ENCODE measurements at places on chromosomes 16 and 17.

DNA sequence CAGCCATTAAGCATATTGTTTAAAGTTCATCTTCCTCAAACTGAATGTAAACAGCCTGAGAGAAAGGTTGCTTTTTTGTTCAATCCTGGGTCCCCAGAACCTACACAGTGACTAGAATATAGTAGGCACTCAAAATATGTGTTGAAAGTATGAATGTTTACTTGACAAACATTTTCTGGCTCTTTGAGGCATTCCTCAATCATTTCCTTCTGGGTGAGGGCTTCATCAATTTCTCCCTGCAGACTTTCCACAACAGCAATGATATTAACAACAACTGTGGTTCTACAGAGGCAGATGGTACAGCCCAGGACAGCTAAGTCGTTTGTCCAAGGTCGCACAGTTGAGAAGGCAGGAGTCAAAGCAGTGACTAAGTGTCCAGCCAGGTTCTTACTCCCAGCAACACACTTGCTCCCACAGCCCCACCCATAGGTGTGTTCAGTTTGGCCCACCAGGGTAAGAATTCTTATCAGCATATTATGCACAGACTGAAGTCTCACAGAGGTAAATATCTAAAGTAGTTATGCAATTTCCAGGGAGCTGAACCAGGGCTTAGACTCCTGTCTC, 61.1 kb downstream of the HS3ST3B1 start:
- no peak for DNase-seq

DNA sequence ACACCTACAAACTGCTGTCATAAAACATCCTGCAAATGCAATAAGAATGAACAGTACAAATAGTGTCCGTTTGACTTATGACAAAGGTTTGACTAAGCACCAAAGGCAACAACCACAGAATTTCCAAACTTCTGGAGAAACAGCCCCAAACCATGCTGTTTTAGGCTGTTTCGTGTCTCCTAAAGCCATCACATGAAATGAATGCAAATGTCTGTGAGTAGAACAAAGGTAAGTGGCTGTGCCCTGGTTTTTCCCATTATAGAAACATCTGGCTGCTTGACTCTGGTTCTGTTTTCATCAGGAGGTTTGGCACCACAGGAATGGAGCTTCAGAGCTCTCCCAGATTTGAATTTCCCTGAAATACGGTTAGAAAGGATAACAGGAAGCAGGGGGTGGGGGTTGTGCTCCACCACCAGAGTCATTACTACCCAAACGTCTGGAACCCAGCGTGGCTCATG, 4.6 kb upstream of the EMP2 start:
- DNase-seq: no peak

DNA sequence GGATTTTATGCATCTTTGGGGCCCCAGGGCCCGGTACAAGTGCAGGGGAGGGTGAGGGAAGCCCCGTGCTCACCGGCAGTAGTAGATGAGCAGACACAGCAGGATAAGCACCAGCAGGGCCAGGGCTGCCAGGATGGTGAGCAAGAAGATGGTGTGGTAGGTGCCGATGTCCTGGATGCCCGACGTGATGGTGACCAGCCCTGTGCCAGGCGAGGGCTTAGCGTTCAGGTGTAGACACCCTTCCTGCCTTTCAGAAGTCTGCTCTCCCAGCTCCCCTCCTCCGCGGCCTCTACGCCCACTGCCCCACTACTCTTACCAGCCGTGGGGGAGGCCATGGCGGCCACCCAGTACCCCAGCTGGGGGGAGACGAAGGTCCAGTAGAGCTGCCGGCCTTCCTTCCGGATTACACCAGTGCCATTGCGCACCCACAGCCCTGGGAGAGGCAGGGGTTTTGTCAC, 8.0 kb downstream of the FAM171A2 start:
- no peak for DNase-seq

GRCh38 chr16:50207652-50208051, 54.5 kb downstream of the TENT4B start:
- DNase-seq: no peak

- DNase-seq: peak; percentile 72
Observed at GRCh38 chr17:19447085-19447583, 36.1 kb downstream of the RNF112 start.

DNA sequence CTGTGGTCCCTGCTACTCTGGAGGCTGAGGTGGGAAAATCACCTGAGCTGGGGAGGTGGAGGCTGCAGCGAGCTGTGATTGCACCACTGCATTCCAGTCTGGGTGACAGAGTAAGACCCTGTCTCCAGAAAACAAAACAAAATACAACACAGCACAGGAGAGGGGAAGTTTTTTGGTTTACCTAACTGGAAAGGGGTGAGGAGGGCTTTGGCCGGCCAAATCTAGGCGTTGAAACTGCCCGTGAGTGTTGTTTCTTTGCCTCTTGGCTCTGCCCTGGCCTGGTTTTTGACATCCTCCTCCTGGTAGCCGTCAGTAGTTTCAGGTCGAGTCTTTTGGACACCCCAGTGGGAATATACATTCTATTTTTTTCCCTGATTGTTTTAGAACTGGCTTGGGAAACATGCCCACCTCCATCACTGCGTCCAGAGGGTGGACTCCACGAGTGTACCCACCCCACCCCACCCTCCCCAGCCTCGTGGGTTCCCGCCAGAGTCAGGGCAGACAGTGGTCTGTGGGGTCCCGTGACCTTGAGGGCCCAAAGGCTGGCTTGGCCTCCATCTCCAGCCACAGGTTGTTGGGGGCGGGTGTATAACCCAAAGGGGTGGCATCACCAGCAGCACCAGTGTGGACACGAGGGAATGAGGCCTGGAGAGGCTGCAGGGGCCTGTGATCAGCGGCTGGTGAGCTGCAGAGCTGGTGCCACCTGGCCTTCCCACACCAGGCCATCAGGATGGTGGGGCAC, 42.7 kb downstream of the NT5M start:
- DNase-seq: no peak

- DNase-seq: peak; percentile 27
Observed at GRCh38 chr16:13829697-13830299, 90.2 kb upstream of the ERCC4 start.

DNA sequence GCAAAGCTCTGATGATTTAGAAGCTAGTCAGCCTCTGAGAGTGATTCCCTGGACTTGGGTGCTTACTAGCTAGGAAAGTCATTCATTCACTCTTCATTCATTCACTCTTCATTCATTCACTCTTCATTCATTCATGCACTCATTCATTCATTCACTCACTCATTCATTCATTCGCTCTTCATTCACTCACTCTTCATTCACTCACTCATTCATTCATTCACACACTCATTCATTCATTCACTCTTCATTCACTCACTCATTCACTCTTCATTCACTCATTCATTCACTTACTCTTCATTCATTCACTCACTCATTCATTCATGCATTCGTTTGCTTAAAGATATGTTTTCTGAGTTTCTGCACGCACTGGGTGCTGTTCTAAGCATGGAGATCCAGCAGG, 292.7 kb upstream of the TNRC6C start:
- DNase-seq: no peak

DNA sequence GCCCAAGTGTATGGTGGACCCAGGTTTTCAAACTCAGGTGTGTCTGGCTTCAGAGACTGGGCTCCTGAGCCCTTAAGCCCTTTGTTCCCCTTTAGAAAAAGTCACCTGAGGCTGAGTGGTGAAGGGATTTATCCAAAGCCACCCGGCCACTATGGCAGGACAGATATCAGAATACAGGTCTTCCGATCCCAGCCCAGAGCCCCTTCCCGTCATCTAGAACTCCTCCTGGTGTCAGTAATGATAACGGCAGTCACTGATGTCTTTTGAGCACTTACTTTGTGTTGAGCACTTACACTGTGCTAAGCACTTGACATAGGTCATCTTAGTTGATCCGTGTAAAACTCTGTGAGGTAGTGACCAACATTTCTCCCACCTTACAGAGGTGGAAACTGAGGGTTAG, 16.6 kb downstream of the NOD2 start:
- no peak for DNase-seq

DNA sequence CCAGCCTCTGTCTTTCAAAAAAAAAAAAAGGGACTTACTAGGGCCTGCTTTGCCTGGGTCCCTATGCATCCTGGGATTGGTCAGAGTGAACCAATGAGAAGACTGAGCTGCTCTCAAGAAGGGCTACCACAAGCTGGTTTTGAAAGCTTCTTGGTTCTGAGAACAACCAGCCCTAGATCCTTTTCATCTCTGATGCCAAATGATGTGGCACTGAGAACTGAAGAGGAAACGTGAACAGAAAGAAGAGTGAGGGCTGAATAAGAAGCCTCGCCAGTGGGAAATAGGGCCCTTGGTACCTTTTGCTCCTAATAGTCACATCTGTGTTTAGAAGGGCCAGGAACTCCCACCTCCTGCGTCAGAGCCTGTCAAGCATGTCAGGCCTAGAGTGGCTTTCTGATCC, 10.7 kb downstream of the TACO1 start:
- DNase-seq: no peak

DNA sequence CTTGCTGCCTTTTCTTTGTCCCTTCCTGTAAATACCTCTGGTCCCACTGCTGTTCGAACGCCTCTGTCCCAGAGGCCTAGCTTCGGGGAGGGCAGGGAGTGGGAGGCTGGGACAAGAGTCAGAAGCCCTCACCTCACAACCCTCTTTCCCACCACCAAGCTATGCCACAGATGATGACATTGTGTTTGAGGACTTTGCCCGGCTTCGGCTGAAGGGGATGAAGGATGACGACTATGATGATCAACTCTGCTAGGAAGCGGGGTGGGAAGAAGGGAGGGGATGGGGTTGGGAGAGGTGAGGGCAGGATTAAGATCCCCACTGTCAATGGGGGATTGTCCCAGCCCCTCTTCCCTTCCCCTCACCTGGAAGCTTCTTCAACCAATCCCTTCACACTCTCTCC, 10.4 kb downstream of the ARRB2 start:
- no peak for DNase-seq

- peak; percentile 36 for DNase-seq
Observed at GRCh38 chr17:42067371-42068091, 17.1 kb upstream of the C17orf113 start.

DNA sequence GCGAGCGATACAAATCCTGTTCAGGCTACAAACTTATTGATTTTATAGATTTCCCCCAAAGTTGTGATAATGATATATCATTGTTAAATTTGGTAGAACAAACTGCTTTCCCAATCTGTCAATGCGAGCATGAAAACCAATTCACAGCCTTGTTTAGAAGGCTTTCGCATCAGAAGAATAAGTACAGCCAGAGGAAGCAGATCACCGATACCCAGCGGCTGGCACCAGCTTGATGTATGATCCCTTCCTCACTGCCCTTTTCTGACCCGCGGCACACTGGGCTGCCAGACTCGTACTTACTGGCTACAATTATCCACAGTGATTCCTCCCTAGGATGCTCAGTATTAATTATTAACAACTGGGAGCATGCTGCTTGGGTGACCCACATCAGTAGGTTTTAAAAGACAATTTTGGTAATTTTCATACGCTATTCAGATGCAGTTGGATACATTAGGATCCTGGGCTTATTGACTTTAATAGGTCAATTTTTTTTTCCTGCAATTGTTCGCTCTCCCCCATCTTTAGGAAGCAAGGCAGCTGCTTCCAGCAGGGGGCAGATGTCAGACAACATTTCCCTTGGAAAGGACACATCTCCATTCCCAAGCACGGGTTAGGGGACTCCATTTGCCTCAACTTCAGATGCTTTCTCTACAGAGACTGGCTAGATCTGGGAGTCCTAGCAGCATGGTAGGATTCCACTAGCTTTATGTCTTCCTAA, 582.7 kb upstream of the PSMD7 start:
- no peak for DNase-seq

DNA sequence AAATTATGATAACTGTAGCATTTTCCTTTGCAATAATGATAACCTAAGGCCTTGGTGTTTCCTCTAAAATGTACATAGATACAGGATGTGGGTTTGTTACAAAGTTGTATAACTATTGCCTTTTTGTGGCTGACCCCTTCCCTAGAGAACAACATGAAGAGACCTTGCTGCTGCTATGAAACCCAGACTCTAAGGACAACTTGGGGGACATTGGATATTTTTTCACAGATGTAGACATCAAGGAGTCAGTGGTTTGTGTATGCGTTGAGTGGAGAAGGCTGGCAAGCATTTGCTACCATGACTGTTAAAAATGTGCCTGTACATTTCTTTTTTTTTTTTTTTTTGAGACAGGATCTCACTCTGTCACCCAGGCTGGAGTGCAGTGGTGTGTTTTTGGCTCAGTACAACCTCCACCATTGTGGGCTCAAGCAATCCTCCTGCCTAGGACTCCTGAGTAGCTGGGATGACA, 12.3 kb downstream of the HMOX2 start:
- DNase-seq: no peak

DNA sequence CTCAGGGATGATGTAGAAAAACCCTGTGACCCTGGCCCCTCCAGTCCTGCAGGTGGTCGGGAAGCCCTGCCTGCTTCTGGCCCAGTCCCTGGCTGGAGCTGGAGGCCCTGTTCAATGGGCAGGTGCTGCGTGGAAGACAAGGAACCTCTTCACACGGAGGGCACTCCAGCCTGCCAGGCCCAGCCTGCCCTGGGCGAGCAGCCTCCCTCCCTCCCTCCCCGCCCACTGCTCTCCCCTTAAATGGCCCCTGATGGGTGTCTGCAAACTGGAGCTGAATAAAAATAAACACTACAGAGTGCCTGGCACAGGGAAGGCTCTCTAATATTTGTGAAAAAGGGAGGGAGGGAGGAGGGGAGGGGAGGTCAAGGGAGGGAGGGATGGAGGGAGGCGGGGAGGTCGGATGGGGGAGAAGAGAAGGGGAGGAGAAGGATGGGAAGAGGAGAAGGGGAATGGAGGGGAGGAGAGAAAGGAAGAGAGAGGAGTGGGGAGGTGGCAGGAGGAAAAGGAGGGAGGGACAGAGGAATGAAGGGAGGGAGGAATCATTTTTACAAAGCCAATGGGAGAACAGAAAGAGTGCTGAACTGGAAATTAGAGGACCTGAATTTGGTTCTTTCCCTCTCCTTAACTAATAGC, 222.8 kb upstream of the TNRC6C start:
- peak; percentile 92 for DNase-seq

DNA sequence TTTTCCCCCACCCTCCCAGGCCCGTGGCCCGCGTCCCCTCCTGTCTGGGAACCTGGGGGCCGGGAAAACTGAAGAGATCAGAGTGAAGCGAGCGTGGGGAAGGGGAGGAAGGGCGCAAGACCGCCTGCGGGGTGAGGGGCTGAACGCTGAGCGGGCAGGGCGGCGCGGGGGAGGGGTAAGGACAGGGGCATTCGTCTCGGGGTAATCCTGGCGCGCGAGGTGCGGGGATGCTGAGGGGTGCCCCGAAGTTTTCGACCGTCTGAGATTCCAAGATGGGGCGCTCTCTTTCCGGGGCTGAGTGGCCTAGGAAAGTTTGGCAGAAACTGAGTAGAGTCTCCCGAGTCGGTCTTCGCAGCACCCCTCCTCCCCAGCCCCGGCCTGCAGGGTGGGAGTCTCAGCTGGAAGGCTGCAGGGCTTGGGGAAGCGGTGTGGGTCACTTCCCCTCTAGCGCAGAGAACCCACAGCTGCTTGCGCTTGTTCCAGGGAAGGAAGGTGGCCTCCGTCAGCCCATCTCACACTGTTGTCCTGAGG, 555 bp downstream of the TTYH2 start:
- no peak for DNase-seq

GRCh38 chr17:7884581-7885366, 3.8 kb upstream of the CHD3 start:
- DNase-seq: no peak

GRCh38 chr17:67557921-67558320, 159.8 kb upstream of the NOL11 start:
- DNase-seq: no peak

All from NCI-H345 (cell line).